ENCODE measurements at places on chromosomes 6 and 20.
A peak's percentile ranks its signal among the peaks of the same experiment; 100 is the strongest.

- no peak for DNase-seq
Measured at GRCh38 chr6:108343894-108344293, 49.0 kb downstream of the AFG1L start.

DNA sequence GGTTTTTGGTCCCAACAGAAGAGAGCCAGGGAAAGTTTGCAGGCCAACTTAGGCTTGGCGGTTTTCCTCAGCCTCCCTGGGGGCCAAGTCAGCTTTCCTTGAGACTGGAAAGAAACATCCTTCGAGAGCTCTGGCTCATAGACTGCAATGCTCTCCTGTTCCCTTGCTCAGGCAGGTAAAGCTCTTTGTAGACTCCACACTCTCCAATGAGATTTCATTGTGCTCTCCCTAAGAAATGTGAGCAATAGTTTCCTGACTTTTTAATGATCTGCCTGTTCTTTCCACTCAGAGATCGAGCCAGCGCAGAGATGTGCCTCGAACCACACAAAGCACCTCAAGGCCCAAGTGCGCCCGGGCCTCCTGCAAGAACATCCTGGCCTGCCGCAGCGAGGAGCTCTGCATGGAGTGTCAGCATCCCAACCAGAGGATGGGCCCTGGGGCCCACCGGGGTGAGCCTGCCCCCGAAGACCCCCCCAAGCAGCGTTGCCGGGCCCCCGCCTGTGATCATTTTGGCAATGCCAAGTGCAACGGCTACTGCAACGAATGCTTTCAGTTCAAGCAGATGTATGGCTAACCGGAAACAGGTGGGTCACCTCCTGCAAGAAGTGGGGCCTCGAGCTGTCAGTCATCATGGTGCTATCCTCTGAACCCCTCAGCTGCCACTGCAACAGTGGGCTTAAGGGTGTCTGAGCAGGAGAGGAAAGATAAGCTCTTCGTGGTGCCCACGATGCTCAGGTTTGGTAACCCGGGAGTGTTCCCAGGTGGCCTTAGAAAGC, 13.9 kb downstream of the TNFAIP3 start:
- no peak for DNase-seq

- DNase-seq, result no peak
Measured at GRCh38 chr6:34080357-34080756, 65.5 kb downstream of the GRM4 start.

- DNase-seq, result no peak
Measured at GRCh38 chr6:37714836-37715420, 17.2 kb upstream of the MDGA1 start.

- no peak for DNase-seq
Measured at GRCh38 chr6:169829786-169830185, 78.4 kb downstream of the ERMARD start.

DNA sequence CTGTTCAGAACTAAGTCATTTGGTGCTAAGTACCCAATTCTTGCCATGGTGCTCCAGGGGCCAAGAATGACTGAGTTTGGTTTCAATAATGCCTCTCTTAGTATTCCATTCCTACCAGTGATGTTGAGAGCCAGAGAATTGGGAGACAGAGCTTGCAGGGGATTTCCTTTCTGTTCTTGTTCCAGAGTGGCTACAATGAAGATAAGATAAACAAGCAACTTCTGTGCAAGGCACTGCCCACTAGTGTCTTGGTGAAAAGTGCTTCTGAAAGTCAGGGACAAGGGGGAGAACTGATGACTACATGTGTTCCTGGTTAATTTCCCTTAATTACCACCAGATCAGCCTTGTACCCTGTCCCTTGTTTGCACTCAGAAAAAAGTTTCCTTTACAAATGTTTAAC, 421.6 kb downstream of the BCKDHB start:
- no peak for DNase-seq

DNA sequence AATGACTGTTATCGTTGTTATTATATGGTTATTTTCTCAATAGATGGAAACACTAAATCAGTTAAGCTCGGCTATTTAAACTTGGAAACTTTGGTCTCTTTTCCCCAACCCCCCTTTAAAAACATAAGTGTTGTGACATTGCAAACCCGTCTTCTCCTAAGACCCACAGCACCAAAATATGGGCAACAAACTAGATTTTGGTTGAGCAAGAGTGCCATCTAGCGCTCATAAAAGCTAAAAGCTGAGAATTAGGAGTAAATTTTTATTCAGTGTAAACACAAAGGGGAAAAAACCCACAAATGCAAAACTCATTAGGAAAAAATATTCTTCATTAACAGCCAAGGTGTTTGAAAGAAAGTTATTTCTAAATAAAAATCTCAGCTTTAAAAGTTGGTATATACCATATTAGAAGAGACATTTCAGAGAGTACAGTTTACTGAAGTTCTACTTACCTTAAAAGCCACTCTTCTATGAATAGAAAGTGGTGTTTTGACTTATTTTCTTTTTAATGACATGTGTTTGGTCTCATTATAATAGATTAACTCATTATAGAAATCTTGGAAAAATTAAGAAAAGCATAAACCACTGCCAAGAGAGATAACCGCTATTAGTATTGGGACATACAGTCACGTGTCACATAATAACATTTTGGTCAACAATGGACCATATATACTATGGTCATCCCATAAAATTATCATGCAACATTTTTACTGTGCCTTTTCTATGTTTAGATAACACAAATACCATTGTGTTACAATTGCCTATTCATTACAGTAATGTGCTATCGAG, 21.1 kb downstream of the SESN1 start:
- peak; percentile 45 for DNase-seq

Measured in K562 (cell line).